ENCODE measurements at places on chromosomes 11 and 22. TPM values are rescaled to one million over a fixed set of nuclear protein-coding genes. Genes with fewer than 3 reads are reported as not detected.

The ZBED5 gene
- 116 TPM for total RNA-seq

DNA sequence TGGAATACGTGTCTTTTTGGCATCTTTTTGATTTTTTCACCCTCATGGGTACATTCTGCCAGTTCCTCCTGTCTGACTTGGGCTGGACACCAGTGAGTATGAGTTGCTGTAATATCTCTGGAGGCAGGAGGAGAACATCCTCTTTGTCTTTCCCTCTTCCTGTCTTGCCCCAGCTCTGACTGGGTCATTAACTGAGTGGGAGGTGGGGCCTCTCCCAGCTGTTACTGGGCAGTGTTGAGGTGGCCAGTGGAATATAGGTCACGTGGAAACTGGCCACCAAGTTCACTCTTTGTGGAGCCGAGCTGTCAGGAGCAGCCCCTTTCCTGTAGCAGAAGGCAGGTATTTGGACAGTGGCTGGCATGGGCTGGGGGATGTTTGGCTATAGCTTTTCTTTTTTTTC, 2.2 kb downstream of the GLB1L2 start:
- no peak overlapping the region for H3K4me3 ChIP-seq
- no peak overlapping the region for H3K27ac ChIP-seq
- no peak for DNase-seq
- H3K36me3 ChIP-seq, result no peaks in the 10 kb centered on the region

The ADAMTS8 gene
- not detected for total RNA-seq

The CARD16 gene
- 31.5 TPM for total RNA-seq

DNA sequence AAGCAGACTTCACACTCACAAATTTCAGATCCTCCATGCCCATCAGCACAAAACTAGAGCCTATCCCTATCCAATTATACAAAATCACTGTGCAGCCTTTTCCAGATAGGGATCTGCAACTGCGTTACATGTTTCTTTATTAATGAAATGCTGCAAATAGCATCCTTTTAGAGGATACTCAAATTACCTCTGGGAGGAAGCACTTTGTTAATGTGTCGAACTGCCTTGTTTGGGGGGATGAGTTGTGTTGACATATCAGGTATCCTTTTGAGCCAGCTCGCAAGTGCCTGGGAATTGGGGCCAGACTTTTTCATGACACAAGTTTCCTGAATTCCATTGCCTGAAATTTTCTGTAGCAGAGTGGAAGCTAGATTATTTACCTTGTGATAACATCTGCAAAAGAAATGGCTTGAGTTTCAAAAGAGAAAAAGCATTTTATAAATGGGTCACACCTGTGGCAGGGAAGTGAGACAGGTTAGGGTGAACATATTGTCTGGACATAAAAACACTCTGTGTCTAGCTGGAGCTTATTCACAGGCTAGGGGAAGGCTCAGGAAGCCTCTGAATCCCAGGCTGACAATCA, 299.1 kb upstream of the MTNR1B start:
- DNase-seq, result no peak
- H3K27me3 ChIP-seq, result no peaks in the 10 kb centered on the region
- no peaks in the 10 kb centered on the region for H3K4me1 ChIP-seq

GRCh38 chr22:31681349-31682345, 19.6 kb upstream of the PISD start:
- H3K27me3 ChIP-seq, result no peaks in the 10 kb centered on the region
- H3K4me1 ChIP-seq, result peaks cover 3% of the 10 kb centered on the region
- no peak for DNase-seq
- H3K4me3 ChIP-seq, result no peak overlapping the region
- H3K27ac ChIP-seq, result no peak overlapping the region
- peaks cover 47% of the 10 kb centered on the region for H3K36me3 ChIP-seq

The CRY2 gene
- 56.8 TPM for total RNA-seq

GRCh38 chr11:70352601-70353000, 45.7 kb upstream of the CTTN start:
- no peak for DNase-seq
- peaks cover 77% of the 10 kb centered on the region for H3K36me3 ChIP-seq
- H3K4me3 ChIP-seq, result no peak overlapping the region
- H3K27me3 ChIP-seq, result no peaks in the 10 kb centered on the region

GRCh38 chr11:128927108-128927461, 15.6 kb downstream of the TP53AIP1 start:
- no peak overlapping the region for H3K4me3 ChIP-seq
- H3K27ac ChIP-seq, result no peak overlapping the region
- no peak for DNase-seq
- H3K36me3 ChIP-seq, result no peaks in the 10 kb centered on the region

- no peaks in the 10 kb centered on the region for H3K36me3 ChIP-seq
- no peaks in the 10 kb centered on the region for H3K4me1 ChIP-seq
- no peak overlapping the region for H3K4me3 ChIP-seq
- DNase-seq, result no peak
- no peak overlapping the region for H3K27ac ChIP-seq
Measured at GRCh38 chr11:108559904-108560303, 33.7 kb downstream of the EXPH5 start.

- H3K4me1 ChIP-seq, result no peaks in the 10 kb centered on the region
- no peak overlapping the region for H3K4me3 ChIP-seq
- H3K27ac ChIP-seq, result no peak overlapping the region
Measured at GRCh38 chr11:35588627-35589026, 29.6 kb upstream of the FJX1 start.

The TRMU gene
- total RNA-seq, result 52.2 TPM

The FGF19 gene
- total RNA-seq, result not detected

The OR8G5 gene
- not detected for total RNA-seq

GRCh38 chr11:72588421-72589410, 85.5 kb downstream of the PDE2A start:
- H3K4me3 ChIP-seq, result no peak overlapping the region
- H3K27me3 ChIP-seq, result peaks cover 38% of the 10 kb centered on the region
- H3K36me3 ChIP-seq, result no peaks in the 10 kb centered on the region
- H3K4me1 ChIP-seq, result peaks cover 47% of the 10 kb centered on the region

DNA sequence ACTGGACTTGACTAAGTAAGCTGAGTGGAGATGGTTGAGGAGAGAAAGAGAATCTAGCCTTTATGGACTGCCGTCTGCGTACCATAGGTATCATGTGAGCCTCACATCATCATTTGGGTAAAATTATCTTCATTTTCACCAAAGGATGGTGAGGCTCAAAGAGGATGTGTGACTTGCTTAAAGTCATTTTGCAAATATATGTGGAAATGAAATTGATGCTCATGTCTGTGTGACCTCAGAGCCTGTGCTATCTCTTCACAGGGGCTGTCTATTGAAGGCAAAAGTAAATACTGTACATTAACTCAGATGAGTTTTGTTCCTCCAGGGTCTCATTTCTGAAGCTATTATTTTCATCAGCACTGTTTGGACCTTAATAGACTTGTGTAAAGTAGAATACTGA, 83.3 kb upstream of the ALKBH3 start:
- no peak overlapping the region for H3K4me3 ChIP-seq
- H3K27me3 ChIP-seq, result no peaks in the 10 kb centered on the region
- peaks cover 55% of the 10 kb centered on the region for H3K36me3 ChIP-seq

The ZNF215 gene
- total RNA-seq, result 5.4 TPM

DNA sequence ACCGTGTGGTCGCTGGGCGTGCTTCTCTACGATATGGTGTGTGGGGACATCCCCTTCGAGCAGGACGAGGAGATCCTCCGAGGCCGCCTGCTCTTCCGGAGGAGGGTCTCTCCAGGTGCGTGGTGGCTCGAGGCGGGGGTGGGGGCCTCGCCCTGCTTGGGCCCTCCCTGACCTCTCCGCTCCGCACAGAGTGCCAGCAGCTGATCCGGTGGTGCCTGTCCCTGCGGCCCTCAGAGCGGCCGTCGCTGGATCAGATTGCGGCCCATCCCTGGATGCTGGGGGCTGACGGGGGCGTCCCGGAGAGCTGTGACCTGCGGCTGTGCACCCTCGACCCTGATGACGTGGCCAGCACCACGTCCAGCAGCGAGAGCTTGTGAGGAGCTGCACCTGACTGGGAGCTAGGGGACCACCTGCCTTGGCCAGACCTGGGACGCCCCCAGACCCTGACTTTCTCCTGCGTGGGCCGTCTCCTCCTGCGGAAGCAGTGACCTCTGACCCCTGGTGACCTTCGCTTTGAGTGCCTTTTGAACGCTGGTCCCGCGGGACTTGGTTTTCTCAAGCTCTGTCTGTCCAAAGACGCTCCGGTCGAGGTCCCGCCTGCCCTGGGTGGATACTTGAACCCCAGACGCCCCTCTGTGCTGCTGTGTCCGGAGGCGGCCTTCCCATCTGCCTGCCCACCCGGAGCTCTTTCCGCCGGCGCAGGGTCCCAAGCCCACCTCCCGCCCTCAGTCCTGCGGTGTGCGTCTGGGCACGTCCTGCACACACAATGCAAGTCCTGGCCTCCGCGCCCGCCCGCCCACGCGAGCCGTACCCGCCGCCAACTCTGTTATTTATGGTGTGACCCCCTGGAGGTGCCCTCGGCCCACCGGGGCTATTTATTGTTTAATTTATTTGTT, 2.4 kb downstream of the PIM3 start:
- peaks cover 33% of the 10 kb centered on the region for H3K36me3 ChIP-seq
- peak overlapping the region; percentile 91 for H3K4me3 ChIP-seq
- no peaks in the 10 kb centered on the region for H3K27me3 ChIP-seq
- no peak for DNase-seq

- DNase-seq, result peak; percentile 58
- H3K4me3 ChIP-seq, result no peak overlapping the region
- H3K36me3 ChIP-seq, result no peaks in the 10 kb centered on the region
- H3K4me1 ChIP-seq, result peaks cover 2% of the 10 kb centered on the region
- H3K27me3 ChIP-seq, result peaks cover 30% of the 10 kb centered on the region
Measured at GRCh38 chr22:39622881-39623367, 52.4 kb downstream of the CACNA1I start.

- no peaks in the 10 kb centered on the region for H3K4me1 ChIP-seq
- no peak overlapping the region for H3K4me3 ChIP-seq
- DNase-seq, result no peak
- H3K36me3 ChIP-seq, result no peaks in the 10 kb centered on the region
Measured at GRCh38 chr11:133570376-133570775, 38.1 kb upstream of the OPCML start.

The EMID1 gene
- not detected for total RNA-seq

DNA sequence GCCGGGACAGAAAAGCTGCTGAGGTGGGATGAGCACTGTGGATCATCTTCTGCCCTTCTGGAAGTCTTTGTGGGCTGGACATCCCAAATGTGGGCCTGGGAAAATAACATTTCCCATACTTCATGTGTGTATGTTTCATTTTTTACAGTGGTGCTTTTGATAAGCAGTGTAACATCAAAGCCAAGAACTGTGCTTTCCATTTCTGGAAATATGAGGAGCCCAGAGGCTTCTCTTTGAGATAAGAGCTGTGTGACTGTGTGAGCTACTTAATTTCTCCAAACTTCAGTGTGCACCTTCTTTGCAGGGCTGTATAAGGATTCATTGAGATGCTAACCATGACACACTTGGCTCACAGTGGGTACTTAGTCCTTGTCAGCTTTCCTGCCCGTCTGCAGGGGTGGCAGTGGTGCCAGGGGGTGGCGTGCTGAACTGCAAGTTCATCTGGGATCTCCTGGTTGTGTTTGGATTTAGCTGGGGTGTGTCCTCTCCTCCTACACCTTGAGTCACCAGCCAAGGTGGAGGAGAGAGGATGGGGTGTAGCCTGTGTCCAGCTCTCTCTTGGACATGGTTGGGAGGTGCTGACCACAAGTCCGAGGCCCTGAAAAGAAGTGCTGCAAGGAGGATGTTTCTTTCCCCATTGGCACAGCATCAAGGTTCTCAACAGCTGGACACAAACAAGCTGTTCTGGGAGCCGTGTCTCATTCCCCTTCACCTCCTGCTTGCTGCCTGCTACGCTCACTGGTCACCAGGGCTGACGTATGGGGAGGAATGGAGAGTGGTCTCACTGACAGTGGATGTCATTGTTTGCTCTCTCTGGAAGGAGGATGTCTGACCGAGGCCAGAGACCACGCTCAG, 139.4 kb downstream of the TEAD1 start:
- H3K4me3 ChIP-seq, result no peak overlapping the region
- no peaks in the 10 kb centered on the region for H3K4me1 ChIP-seq
- H3K27ac ChIP-seq, result no peak overlapping the region
- peaks cover 9% of the 10 kb centered on the region for H3K27me3 ChIP-seq

The DEUP1 gene
- not detected for total RNA-seq

GRCh38 chr22:27644566-27644965, 157.0 kb downstream of the MN1 start:
- no peak overlapping the region for H3K4me3 ChIP-seq
- H3K27ac ChIP-seq, result no peak overlapping the region
- no peaks in the 10 kb centered on the region for H3K36me3 ChIP-seq
- DNase-seq, result no peak
- H3K27me3 ChIP-seq, result no peaks in the 10 kb centered on the region

DNA sequence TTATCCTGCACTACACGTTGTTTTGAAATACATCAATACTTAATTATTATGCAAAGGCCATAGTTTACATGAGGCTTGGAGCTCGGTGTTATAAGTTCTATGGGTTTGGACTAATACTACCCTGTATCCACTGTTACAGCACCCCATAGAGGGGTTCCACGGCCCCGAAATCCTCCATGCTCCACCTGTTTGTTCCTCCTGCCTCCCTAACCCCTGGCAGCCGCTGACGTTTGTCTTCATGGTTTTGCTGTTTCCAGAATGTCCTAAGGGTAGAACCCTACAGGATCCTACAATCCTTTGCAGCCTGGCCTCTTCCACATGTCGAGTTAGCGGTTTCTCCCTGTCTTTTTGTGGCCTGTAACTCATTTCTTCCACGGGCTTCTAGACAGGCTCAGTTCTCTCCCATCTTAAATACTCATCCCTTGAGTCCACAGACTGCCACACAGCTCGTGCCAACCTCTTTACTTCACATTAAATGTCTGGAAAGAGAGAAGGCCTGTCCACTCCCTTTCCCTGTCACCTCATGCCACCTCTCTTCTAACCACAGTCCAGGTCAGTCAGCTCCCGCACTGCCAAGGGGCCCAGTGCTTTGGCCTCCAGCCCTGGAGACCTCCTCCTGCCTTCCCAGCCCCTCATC, 42.4 kb upstream of the TH start:
- no peak overlapping the region for H3K27ac ChIP-seq
- peaks cover 2% of the 10 kb centered on the region for H3K4me1 ChIP-seq

GRCh38 chr11:14275076-14275475, 83.9 kb downstream of the RRAS2 start:
- peaks cover 43% of the 10 kb centered on the region for H3K4me1 ChIP-seq
- no peak for DNase-seq
- H3K4me3 ChIP-seq, result no peak overlapping the region
- peaks cover 61% of the 10 kb centered on the region for H3K36me3 ChIP-seq
- H3K27me3 ChIP-seq, result no peaks in the 10 kb centered on the region

DNA sequence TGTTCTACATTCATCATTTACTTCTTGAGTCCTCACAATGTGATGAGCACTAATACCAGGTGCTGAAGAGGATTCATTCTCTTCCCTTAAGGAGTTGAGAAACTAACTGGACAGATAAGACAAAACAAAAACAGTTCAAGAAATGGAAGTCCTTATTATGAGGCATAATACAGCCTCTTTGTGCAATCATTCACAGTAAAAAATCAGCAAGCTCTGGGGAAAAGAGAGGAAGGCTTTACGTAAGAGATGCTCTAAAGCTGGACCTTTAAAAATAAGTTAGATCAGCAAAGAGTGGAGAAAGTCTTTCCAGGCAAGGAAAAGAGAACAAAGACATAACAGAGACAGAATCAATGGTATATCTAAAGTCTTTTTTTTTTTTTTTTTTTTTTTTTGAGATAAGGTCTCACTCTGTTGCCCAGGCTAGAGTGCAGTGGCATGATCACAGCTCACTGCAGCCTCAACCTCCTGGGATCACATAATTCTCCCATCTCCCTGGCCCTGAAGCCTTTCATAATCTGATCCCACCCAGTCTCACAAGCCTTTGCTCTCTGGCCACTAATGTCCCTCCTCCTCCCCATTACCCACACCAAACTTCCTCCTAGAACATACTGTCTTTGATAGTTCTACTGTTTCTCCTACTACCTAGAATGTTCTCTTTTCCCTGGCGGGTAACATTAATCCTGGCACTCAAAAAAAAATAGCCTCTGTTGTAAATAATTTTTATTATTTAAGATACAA, 40.9 kb downstream of the MRTFA start:
- H3K36me3 ChIP-seq, result peaks cover 1% of the 10 kb centered on the region
- peak overlapping the region; percentile 96 for H3K27ac ChIP-seq
- DNase-seq, result no peak
- H3K27me3 ChIP-seq, result no peaks in the 10 kb centered on the region
- H3K4me3 ChIP-seq, result peak overlapping the region; percentile 30
- peaks cover 72% of the 10 kb centered on the region for H3K4me1 ChIP-seq

All from activated B cell treated with CpG ODN at 0.5 μM for 24 hours (primary cell).